ENCODE measurements at places on chromosomes 11 and 22. TPM values are rescaled to one million over a fixed set of nuclear protein-coding genes. Genes with fewer than 3 reads are reported as not detected.
A peak's percentile ranks its signal among the peaks of the same experiment; 100 is the strongest.

- no peak overlapping the region for H3K27ac ChIP-seq
- H3K4me3 ChIP-seq = no peak overlapping the region
- H3K36me3 ChIP-seq = no peaks in the 10 kb centered on the region
- no peak for DNase-seq
These were observed 35.0 kb downstream of the POU2AF1 start for GRCh38 chr11:111344032-111344431.

DNA sequence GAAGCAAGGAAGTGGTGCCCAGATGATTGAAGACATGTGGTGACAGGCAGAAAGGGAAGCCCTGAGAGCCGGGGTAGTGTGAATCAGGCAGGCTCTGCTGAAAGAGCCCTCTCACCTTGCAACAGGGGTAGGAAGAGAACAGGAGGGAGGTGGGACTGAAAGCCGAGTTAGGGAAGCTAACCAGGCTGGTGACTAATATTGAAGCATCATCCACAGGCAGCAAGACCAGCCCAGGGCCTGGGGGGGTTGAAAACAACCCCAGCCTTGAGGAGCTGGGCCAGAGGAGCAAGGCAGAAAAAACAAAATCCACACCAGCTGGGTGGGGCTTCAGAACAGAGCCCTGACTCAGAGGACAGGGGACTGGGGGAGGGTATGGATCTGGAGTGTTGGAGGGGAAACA is 35.0 kb upstream of the CRTAM start:
- H3K4me1 ChIP-seq = peaks cover 55% of the 10 kb centered on the region
- no peaks in the 10 kb centered on the region for H3K27me3 ChIP-seq
- peaks cover 12% of the 10 kb centered on the region for H3K36me3 ChIP-seq
- peak overlapping the region; percentile 26 for H3K4me3 ChIP-seq

MEI1 gene
- not detected for total RNA-seq

- H3K4me1 ChIP-seq = peaks cover 26% of the 10 kb centered on the region
- DNase-seq = peak; percentile 87
- no peak overlapping the region for H3K4me3 ChIP-seq
- peaks cover 9% of the 10 kb centered on the region for H3K36me3 ChIP-seq
These were observed 19.6 kb downstream of the KCTD21 start for GRCh38 chr11:78168539-78169477.

GRCh38 chr11:134685793-134686380 is 273.8 kb upstream of the B3GAT1 start:
- DNase-seq = no peak
- H3K27me3 ChIP-seq = peaks cover 8% of the 10 kb centered on the region
- H3K4me3 ChIP-seq = no peak overlapping the region
- H3K27ac ChIP-seq = no peak overlapping the region
- H3K4me1 ChIP-seq = no peaks in the 10 kb centered on the region

GRCh38 chr11:8617063-8617462 is 23.0 kb upstream of the STK33 start:
- DNase-seq = no peak
- peaks cover 33% of the 10 kb centered on the region for H3K36me3 ChIP-seq
- no peaks in the 10 kb centered on the region for H3K27me3 ChIP-seq
- H3K4me3 ChIP-seq = no peak overlapping the region
- no peak overlapping the region for H3K27ac ChIP-seq
